Osteoblast (primary cell): ENCODE measurements at places on chromosomes 4 and X.

- H3K27me3 ChIP-seq: peaks cover 14% of the 10 kb centered on the region
- DNase-seq: peak; percentile 44
- peak overlapping the region; percentile 88 for H3K4me3 ChIP-seq
- peaks cover 27% of the 10 kb centered on the region for H3K4me1 ChIP-seq
- peak overlapping the region; percentile 84 for H3K27ac ChIP-seq
- no peaks in the 10 kb centered on the region for H3K36me3 ChIP-seq
Observed at GRCh38 chr4:159104694-159105414, 2.0 kb downstream of the RAPGEF2 start.

DNA sequence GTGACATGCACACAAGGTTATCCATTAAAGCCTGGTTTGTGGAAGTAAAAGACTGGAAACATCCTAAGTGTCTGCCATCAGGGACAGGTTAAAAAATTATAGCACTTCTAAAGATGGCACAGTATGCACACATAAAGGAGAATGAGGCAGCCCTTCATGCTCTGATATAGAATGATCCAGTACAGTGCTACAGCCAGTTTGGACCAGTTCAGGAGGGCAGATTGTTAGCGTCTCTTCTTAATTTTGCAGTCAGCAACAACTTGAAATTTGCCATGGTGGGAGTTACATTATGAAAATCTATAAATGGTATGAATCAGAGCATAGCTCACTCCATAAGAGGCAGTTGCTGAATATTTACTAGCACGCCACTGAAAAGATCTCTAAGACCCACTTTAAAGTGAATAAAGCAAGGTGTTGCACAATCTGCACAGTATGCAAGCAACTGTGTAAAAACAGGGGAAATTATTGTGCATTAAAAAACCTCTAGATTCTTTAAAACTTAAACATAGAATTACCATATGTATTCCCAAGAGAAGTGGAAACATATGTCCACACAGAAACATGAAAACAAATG lies 20.3 kb upstream of the SOD3 start:
- H3K27me3 ChIP-seq: no peaks in the 10 kb centered on the region
- no peak overlapping the region for H3K4me3 ChIP-seq
- DNase-seq: peak; percentile 23
- H3K4me1 ChIP-seq: peaks cover 47% of the 10 kb centered on the region

DNA sequence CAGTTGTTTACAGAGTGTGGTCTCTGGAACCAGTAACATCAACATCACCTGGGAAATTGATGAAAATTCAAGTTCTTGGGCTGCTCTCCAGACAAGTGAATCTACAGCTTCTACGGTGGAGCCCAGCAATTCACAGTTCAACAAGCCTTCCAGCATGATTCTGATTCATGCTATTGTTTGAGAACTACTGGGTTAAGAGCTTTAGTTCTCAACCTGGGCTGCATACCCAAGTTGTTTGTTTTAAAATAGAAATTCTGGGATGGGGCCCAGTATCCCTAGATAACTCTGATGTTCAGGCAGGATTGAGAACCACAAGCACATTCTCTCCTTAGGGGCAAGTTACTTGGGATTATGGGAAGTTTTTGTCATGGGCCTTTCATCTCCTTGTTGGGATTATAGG lies 37.9 kb upstream of the PGK1 start:
- H3K36me3 ChIP-seq: no peaks in the 10 kb centered on the region
- no peak overlapping the region for H3K27ac ChIP-seq
- no peak for DNase-seq
- H3K4me1 ChIP-seq: no peaks in the 10 kb centered on the region

GRCh38 chr4:113760094-113760794 lies 1.3 kb downstream of the CAMK2D start:
- peak overlapping the region; percentile 80 for H3K4me3 ChIP-seq
- H3K27ac ChIP-seq: peak overlapping the region; percentile 96
- no peaks in the 10 kb centered on the region for H3K27me3 ChIP-seq
- peak; percentile 76 for DNase-seq

DNA sequence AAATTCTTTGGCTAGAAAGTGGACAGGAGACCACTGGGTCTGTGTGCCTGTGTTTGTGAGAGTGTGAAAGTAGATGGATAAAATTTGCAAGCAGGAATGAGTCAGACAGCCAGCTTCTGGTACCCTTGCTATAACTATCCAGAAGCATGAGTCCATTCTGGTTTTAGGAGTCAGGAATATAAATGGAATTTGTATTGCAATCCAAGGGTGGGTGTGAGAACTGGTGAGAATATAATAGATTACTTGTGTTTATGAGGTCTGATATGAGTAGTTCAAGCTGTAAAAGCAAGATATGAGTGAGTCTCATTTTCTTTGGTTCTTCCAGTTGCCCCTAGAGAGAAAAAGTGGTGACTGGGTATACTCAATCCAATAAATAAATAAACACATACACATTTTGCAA lies 212.7 kb upstream of the TAPT1 start:
- H3K4me3 ChIP-seq: no peak overlapping the region
- no peaks in the 10 kb centered on the region for H3K36me3 ChIP-seq
- peaks cover 16% of the 10 kb centered on the region for H3K27me3 ChIP-seq
- H3K27ac ChIP-seq: peak overlapping the region; percentile 20
- H3K4me1 ChIP-seq: peaks cover 20% of the 10 kb centered on the region
- DNase-seq: peak; percentile 60

GRCh38 chr4:184196730-184197385 lies 20.8 kb downstream of the ENPP6 start:
- H3K27me3 ChIP-seq: no peaks in the 10 kb centered on the region
- H3K4me3 ChIP-seq: no peak overlapping the region
- no peaks in the 10 kb centered on the region for H3K36me3 ChIP-seq
- H3K27ac ChIP-seq: no peak overlapping the region
- no peaks in the 10 kb centered on the region for H3K4me1 ChIP-seq
- DNase-seq: no peak

- no peaks in the 10 kb centered on the region for H3K4me1 ChIP-seq
- H3K36me3 ChIP-seq: no peaks in the 10 kb centered on the region
- H3K27ac ChIP-seq: no peak overlapping the region
- H3K27me3 ChIP-seq: no peaks in the 10 kb centered on the region
- H3K4me3 ChIP-seq: no peak overlapping the region
Observed at GRCh38 chr4:13193662-13194061, 290.5 kb downstream of the RAB28 start.

GRCh38 chrX:65874110-65874509 lies 165.8 kb downstream of the VSIG4 start:
- no peaks in the 10 kb centered on the region for H3K36me3 ChIP-seq
- H3K4me3 ChIP-seq: no peak overlapping the region
- no peaks in the 10 kb centered on the region for H3K4me1 ChIP-seq
- DNase-seq: no peak
- H3K27me3 ChIP-seq: no peaks in the 10 kb centered on the region

GRCh38 chr4:147674496-147674895 lies 9.5 kb downstream of the PRMT9 start:
- peaks cover 10% of the 10 kb centered on the region for H3K36me3 ChIP-seq
- H3K4me1 ChIP-seq: no peaks in the 10 kb centered on the region
- H3K27ac ChIP-seq: no peak overlapping the region
- H3K4me3 ChIP-seq: no peak overlapping the region
- H3K27me3 ChIP-seq: no peaks in the 10 kb centered on the region

DNA sequence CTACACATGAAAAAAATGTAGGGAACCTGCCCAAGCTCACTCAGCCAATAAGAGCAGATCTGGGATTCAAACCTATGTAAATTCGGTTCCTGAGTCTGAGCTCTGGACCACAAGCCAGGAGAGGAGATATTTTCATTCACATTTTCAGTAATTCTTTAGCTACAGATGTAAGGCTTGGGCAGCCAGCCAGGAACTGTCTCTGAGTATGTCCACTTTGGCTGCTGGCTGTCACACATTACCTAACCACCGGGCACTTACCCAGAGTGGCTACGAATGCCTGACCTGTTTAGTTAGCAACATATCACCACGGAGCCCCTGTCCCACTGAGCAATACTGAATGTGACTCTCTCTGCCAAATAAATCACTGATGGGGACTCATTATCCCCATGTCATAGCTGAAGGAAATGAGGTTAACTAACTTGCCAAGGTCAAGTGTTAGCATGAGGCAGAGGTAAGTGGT lies 15.3 kb downstream of the USP46 start:
- peaks cover 24% of the 10 kb centered on the region for H3K4me1 ChIP-seq
- H3K27ac ChIP-seq: no peak overlapping the region
- no peak for DNase-seq
- no peaks in the 10 kb centered on the region for H3K27me3 ChIP-seq
- no peak overlapping the region for H3K4me3 ChIP-seq

DNA sequence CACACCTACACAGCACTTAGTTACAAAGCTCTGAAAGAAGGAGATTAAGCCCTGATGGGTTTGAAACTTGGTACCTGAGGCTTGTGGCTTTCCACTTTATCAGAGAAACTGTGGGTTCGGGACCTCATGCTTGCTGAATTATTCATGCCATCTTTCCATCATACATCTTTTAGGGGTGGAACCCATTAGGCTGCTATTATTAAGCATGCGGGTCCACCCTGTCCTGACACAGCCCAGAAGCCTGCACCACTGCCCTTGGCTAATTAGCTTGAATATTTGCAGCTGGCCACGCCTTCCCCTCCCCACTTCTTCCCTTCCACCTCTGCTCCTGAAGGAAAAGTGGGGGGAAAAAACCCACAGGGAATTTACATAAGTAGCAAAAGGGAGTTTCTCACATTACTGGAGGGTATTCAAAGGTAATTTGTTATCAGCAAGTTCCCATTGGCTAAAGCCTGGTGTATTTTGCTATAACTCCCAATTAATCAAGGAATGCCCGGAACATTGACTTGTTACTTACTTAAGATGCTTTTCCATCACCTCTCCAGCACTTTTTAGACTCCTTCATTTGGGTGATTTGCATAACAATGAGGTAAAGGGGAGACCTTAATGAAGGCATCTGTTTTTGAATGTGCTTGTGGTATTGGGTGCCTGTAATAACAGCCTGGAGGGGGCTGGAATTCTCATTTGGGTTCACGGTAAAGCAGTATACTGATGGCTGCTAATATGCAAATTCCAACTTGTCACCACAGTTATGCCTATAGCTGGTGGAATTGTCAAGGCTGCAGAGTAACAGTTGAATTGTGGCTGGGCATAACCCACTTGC lies 231.7 kb upstream of the GATB start:
- H3K36me3 ChIP-seq: no peaks in the 10 kb centered on the region
- DNase-seq: no peak
- H3K27me3 ChIP-seq: no peaks in the 10 kb centered on the region
- H3K27ac ChIP-seq: no peak overlapping the region
- no peak overlapping the region for H3K4me3 ChIP-seq

GRCh38 chrX:22192419-22193060 lies 80.2 kb upstream of the CBLL2 start:
- peak; percentile 66 for DNase-seq
- H3K4me1 ChIP-seq: no peaks in the 10 kb centered on the region
- H3K36me3 ChIP-seq: no peaks in the 10 kb centered on the region
- no peaks in the 10 kb centered on the region for H3K27me3 ChIP-seq
- no peak overlapping the region for H3K27ac ChIP-seq
- H3K4me3 ChIP-seq: peak overlapping the region; percentile 36

GRCh38 chr4:150679018-150679764 lies 97.2 kb downstream of the MAB21L2 start:
- peak overlapping the region; percentile 38 for H3K27ac ChIP-seq
- no peaks in the 10 kb centered on the region for H3K36me3 ChIP-seq

DNA sequence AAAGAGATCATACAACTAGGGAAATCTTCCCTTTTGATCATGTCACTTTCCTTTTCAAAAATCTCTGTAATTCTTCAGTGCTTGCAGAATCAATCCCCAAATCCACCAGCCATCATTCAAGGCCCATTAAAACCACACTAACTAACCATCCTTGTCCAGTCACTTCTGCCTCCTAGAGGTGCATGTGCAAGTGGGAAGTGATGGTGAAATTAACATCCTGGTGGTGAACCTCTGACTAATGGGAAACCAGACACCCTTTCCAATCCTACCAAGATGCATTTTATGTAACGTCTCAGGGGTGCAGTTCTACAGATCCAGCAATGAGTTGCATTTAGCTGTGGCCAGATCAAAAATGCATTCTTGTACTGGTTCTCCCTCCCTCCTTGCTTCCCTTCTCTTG lies 341.8 kb downstream of the RAPGEF2 start:
- H3K27me3 ChIP-seq: no peaks in the 10 kb centered on the region
- DNase-seq: no peak
- no peak overlapping the region for H3K27ac ChIP-seq
- H3K4me1 ChIP-seq: peaks cover 11% of the 10 kb centered on the region
- no peaks in the 10 kb centered on the region for H3K36me3 ChIP-seq
- H3K4me3 ChIP-seq: no peak overlapping the region

DNA sequence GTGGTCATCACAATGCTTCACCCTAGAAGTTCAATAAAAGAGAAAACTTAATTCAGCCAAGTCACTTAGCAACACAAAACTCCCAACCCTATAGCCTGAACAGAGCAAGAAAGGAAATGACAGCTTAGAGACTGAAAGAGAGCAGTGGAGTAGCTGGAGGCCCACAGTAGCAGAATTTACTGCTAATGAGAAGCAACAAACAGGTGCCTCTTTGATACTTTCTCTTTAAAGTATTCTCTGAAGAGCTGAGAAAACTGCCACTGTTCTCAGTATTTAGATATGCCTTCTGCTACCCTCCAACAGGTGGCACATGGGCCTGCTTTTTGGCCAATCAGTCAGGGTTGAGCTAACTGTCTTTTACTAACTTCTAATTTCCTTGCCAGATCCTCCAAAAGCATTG lies 240.0 kb downstream of the GPC3 start:
- H3K27ac ChIP-seq: no peak overlapping the region
- H3K36me3 ChIP-seq: no peaks in the 10 kb centered on the region
- no peaks in the 10 kb centered on the region for H3K4me1 ChIP-seq
- no peak overlapping the region for H3K4me3 ChIP-seq

DNA sequence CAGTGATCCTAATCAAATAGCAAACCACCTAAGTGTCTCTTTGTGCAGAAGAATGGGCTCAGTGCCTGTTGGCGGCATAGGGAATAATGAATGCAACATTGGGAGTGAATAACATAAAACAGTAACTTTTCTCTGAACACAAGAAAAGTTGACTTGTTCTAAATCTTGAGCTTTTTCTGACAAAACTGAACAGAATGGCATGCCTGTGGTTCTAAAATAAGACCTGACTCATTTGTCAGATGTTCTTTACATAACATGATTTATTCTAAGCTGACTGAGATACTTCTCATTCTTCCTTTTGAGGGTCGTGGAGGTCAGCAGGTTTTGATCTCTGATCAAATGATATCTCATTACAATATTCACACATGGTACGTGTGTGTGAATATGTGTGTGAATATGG lies 165.4 kb upstream of the WDR1 start:
- H3K27ac ChIP-seq: no peak overlapping the region
- H3K27me3 ChIP-seq: no peaks in the 10 kb centered on the region
- H3K36me3 ChIP-seq: no peaks in the 10 kb centered on the region
- peaks cover 4% of the 10 kb centered on the region for H3K4me1 ChIP-seq
- H3K4me3 ChIP-seq: no peak overlapping the region
- no peak for DNase-seq

DNA sequence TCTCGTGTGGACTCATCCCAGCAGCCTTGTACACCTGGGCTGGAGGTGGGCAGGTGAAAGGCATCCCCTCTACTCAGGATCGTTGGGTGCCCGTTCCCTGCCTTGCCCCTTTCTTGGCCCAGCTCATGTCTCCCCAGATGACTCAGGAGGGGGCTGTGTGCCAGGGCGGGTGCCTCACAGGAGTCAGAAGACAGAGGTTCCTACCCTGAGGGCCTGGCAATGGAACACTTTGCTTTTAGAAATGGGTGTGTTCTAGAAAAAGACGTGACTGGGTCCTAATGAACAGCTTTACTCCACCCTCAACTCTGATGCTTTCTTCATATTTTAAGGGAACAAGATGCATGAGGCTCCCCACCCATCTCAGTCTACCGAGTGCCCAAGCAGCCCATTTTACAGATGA lies 22.5 kb upstream of the TRIM2 start:
- H3K36me3 ChIP-seq: no peaks in the 10 kb centered on the region
- H3K4me1 ChIP-seq: no peaks in the 10 kb centered on the region
- peaks cover 10% of the 10 kb centered on the region for H3K27me3 ChIP-seq
- H3K27ac ChIP-seq: no peak overlapping the region
- no peak overlapping the region for H3K4me3 ChIP-seq
- DNase-seq: no peak

GRCh38 chr4:143302536-143302935 lies 34.1 kb upstream of the GAB1 start:
- H3K36me3 ChIP-seq: no peaks in the 10 kb centered on the region
- H3K27me3 ChIP-seq: no peaks in the 10 kb centered on the region
- DNase-seq: no peak
